ENCODE measurements at places on chromosomes 12 and 14.
A peak's percentile ranks its signal among the peaks of the same experiment; 100 is the strongest.

- no peak for DNase-seq
These were observed 89.8 kb downstream of the SLC15A5 start for GRCh38 chr12:16187660-16188059.

DNA sequence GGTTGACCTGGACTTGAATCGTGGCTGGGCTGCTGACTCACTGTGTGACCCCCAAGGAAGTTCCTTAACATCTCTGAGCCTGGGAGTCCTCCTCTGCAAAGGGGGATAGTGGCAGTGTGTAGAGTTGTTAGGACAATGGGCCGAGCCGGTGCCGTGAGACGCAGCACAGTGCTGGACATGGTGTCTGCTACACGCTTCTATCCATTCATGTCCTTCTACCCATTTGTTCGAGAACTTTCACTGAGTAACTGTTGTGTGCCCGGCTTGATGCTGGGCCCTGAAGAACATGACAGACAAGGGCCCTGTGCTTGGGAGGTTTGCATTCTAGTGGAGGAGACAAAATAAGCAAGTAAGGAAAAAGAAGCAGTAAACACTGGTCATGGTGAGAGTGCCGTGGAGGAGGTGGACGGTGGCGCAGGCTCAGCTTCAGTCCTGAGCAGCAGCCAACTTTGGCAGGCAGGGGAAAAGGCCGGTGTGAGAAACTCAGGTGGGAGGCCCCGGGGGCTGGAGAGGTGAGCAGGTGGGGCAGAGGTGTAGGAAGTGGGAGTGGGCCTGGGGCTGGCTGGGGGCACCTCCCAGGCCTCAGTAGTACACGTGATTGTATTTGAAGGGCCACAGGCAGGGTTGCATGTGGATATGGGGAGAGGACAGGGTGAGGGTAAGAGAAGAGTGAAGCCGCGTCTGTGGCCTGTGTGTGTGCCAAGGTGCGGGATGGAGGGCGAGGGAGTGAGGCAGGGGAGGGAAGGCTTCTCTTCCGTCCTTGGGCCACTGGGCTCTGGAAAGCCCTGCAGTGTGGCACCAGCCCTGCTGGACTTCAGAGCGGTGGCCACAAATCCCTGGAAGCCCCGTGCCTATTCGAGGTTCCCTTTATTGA lies 13.8 kb downstream of the VASH1 start:
- DNase-seq, result no peak

DNA sequence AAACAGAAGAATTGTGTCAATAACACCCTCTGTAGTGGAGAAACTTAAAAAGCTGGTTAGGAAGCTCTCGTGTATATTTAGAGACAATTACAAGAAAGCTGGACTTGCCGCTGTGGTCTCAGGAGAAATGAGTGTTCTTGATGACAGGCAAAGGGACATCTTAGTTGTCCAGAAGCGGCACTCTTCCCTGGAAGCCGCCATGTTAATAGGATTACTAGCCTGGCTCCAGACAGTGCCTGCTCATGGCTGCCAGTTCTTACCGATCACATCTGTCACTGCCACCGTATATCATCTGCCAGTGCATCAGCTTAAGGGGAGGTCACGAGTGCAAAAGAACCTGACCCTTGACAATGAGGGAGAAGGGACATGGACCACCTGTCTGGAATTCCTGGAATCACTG lies 48.9 kb downstream of the C14orf132 start:
- no peak for DNase-seq

GRCh38 chr12:112928978-112929377 lies 9.3 kb upstream of the OAS3 start:
- no peak for DNase-seq

- no peak for DNase-seq
These were observed 18.0 kb downstream of the IGF1 start for GRCh38 chr12:102462386-102462785.

GRCh38 chr14:68686724-68687123 lies 106.1 kb downstream of the ZFP36L1 start:
- DNase-seq, result no peak

DNA sequence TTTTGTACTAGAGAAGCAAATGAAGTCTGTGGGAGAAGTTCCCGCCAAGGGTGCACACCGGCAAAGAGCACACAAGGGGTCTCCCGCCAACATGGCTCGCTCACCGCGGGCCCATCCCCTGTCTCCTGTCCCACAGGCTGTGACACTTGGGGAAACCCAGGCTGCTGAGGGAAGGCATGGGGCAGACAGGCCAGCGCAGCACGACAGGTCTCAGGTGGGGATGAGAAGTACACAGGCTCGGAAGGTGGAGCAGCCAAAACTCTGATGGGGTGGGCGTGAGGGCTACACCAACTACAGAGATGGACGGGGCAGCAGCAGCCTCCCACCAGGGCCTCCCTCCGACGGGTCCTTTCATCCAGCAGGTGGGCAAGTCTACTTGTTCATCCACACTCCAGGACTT lies 64.4 kb downstream of the RNF34 start:
- no peak for DNase-seq

DNA sequence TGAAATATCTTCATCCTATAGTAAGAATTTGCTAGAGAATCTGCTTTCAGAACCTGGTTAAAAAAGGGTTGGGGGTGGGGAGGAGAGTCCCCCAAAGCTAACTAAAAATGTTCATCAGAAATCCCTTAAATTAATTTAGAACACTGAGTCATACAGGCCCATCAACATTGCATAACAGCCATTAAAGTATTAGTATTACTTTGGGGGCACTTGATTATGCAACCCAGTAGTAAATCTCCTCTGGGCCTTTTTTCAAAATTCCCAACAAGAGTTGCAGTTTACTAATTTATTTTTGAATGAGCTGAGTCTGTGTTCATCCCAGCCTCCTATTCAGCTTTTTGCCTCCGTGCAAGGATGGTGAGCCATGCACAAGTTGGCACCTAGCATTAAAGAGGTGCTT lies 8.8 kb upstream of the SLC24A4 start:
- DNase-seq, result no peak

- no peak for DNase-seq
These were observed 92.7 kb upstream of the PRMT8 start for GRCh38 chr12:3398196-3398789.

GRCh38 chr14:61499991-61500390 lies 178.6 kb downstream of the PRKCH start:
- no peak for DNase-seq

- no peak for DNase-seq
These were observed 15.4 kb upstream of the KITLG start for GRCh38 chr12:88595697-88596096.

- no peak for DNase-seq
These were observed 10.7 kb downstream of the TMBIM4 start for GRCh38 chr12:66159123-66159522.

- no peak for DNase-seq
These were observed 59.2 kb upstream of the RTRAF start for GRCh38 chr14:51929910-51930682.

DNA sequence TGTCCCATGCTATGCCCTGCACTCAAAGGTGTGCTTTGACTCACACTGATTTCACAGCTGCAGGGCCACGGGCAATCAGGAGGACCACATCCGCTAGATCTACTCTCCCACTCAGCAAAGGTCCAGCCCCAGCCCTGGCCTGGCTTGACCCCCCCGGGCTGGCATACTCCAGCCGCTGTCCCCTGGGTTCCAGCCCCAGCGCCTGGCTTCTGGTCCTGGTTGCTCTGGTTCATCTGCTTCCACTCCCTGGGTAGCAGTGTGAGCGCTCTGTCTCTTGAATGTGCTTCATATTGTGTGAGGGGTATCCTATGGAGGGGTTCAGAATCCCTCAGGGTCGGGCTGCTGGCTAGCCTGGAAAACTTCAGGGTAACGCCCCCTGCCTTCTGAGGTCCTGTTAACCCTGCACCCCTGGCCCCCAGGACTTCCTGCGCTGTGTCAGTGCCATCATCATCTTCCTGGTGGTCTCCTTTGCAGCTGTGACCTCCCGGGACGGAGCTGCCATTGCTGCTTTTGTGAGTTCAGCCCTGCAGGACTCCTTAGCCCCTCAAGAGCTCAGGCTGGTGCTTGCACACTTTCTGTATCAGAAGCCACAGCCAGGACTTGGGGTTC lies 1.9 kb downstream of the CMTM5 start:
- DNase-seq, result no peak

DNA sequence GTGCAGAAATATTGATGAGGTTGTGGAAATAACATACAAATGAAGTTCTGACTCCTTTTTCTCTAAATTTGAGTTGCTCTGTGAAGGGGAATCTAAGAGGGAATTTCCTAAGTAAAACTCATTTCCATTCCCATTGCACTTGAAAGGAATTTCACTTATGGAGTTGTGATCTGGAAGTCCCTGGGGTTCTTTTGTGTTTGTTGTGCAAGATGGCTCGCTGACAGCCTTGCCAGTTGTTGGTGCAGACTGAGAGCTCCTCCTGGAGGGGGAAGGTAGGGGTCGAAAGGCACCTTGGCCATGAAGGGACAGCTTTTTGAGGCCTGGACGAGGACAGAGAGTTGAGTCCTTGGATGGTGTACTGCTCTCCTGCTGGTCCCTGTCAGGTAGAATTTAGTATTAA lies 72.0 kb downstream of the C12orf56 start:
- no peak for DNase-seq

DNA sequence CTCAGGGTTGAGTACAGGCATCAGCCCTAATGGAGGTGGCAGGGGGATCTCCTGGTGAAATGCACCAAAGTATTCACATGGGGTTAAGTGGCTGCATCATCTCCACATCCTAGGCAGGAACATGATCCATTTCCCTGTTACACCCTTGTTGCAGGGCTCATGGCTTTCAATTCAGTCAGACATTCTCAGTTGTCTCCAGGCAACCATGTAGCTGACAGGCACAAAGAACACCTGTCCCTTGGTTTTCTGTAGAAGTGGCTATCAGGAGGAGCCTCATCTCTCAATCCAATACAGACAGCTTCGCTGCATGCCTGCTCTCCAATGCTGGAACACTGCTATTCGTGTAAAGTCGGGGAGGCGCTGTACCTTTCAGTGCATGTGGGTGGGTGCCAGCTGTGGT lies 299.0 kb upstream of the FOXG1 start:
- no peak for DNase-seq

DNA sequence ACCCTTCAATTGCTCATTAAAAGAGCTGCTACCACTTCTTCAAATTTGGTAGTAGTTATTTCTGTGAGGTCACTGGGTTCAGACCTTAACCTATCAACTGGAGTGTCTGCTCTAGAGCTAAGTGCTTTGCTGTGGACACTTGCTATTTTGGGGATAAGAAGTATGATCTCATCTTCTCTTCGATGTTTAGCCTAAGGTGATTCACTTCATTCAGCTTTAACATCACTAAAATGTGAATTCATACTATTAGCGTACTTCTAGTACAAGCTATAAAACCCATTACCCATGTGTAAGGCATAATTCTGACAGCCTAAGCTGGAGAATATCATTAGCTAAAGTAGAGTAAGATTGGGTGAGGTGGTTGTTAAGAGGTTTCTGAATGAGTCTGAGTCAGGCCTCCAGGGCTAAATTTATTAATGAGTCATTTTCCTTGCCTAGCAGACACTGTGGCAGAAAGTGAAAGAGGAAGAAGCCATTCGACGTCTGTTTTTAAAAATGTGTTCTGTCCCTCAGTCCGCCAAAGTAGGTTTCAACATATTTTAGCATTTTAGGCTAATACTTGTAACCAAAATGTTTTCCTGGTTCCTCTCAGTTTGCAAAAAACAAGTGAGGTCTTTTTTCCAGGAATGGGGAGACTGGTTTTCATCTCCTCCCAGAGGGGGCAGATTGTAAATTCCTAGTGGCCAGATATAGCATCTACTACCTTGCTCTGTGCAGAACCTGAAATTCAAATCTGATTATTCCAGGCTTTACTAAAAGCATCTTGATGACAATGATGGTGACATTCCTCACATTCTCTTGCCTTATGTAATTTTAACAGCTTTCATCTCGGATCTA lies 103.6 kb downstream of the SSPN start:
- DNase-seq, result peak; percentile 75

DNA sequence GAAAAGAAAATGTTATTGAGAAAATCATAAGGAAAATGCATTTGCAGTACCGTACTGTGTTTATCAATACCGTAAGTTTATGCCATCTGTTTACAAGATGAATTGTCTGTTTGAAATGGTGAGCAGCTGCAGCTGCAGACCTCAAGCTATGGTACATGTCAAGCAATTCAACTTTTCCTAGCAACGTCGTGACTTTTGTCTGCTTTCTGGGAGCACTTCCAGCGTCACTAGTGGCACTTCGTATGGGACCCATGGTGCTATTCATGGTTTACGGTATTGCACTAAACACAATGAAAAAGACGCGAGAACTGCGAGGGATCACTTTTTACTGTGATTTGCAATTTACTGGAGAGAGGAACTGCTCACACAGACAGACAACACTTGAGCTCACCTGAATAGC lies 160.8 kb downstream of the UNC79 start:
- DNase-seq, result no peak

- no peak for DNase-seq
These were observed 51.7 kb downstream of the PPP1R12A start for GRCh38 chr12:79883216-79883615.

- DNase-seq, result no peak
These were observed 422.2 kb downstream of the APAF1 start for GRCh38 chr12:99067171-99067785.

DNA sequence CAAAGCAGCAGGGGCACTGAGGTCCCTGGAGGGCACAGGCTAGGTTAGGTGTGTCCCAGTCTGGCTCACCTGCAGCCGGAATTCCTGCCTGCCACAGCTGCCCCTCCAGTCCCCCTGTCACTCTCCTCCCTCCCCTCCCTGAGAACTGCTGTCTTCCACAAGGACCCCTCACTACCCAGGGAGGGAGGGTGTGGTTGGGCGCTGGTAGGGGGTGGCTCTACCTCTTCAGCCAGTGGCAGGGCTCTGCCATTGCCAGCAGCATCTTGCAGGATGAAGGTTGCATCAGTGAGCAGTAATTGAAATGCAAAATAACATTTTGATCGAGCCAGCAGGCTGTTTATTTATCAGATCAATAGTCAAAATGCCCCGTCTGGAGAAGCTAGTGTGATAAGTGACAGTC lies 45.7 kb downstream of the ESRRB start:
- DNase-seq, result no peak

DNA sequence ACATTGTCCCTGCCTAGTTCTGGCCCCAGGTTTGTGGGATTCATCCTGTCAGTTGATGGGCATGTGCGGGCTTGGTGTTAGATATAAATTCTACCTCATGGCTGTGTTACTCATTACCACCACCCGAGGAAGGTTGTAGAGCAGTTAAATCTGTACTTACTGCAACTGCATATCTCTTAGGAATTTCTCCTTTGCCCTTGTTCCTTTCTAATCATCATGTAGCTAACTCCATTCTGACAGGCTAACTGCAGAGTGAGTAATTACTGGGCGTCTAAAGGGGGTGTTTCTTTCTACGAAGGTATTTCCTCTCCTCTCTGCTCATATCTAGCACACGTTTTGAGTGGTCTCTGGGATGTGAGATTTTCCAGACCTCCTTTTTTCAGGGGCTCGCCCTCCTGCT lies 1076.7 kb downstream of the TMTC2 start:
- no peak for DNase-seq

DNA sequence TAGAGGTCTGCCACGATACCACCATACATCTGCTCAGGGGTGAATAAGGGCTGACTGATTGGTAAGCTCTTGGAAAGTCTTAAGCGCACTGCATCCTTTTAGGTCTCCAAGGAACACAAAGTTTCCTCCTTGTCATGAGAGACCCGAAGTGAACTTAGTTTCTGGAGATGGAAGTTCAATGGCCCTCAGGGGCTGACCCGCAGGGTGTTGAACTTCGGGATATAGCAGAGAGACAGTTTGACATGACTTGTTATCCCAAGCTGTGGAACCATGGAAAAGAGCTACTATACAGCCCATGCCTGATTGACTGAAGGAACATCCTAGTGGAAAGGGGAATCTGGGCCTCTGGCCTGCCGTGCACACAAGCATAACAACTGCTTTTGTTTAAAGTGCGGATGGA lies 26.9 kb upstream of the CPNE8 start:
- DNase-seq, result no peak
